Uterus (tissue), 4 donors: ENCODE measurements at places on chromosomes 11 and 22.

GRCh38 chr11:124745835-124746620 lies 6.0 kb downstream of the VSIG2 start:
- peak overlapping the region; percentile 11 for H3K4me3 ChIP-seq
- DNase-seq = no peak
- no peaks in the 10 kb centered on the region for H3K4me1 ChIP-seq
- no peak overlapping the region for H3K27ac ChIP-seq
- H3K36me3 ChIP-seq = no peaks in the 10 kb centered on the region

- no peaks in the 10 kb centered on the region for H3K4me1 ChIP-seq
- no peak overlapping the region for H3K27ac ChIP-seq
- DNase-seq = no peak
- H3K27me3 ChIP-seq = no peaks in the 10 kb centered on the region
Observed at GRCh38 chr11:87031433-87032170, 6.1 kb upstream of the TMEM135 start.

GRCh38 chr22:29275819-29276565 lies 7.9 kb downstream of the EWSR1 start:
- no peak overlapping the region for H3K27ac ChIP-seq
- no peaks in the 10 kb centered on the region for H3K27me3 ChIP-seq
- no peak for DNase-seq
- H3K36me3 ChIP-seq = no peaks in the 10 kb centered on the region

DNA sequence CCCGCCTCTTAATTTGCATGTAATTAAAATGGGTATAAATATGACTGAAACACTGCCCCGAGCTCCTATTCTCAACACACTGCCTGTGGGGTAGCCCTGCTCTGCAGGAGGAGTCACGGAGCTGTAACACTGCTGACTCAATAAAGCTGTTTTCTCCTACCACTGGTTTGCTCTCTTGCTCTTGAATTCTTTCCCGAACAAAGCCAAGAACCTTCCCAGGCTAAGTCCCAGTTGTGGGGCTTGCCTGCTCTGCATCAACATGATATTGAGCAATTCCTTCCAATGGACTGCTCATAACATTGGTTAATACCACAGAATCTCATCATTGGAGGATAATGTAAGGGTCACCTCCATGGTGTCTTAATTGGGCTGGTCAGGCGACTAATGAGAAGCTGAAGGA lies 114.4 kb downstream of the FBXO7 start:
- H3K27me3 ChIP-seq = no peaks in the 10 kb centered on the region
- no peaks in the 10 kb centered on the region for H3K4me1 ChIP-seq
- no peaks in the 10 kb centered on the region for H3K36me3 ChIP-seq
- peak overlapping the region; percentile 62 for H3K27ac ChIP-seq

DNA sequence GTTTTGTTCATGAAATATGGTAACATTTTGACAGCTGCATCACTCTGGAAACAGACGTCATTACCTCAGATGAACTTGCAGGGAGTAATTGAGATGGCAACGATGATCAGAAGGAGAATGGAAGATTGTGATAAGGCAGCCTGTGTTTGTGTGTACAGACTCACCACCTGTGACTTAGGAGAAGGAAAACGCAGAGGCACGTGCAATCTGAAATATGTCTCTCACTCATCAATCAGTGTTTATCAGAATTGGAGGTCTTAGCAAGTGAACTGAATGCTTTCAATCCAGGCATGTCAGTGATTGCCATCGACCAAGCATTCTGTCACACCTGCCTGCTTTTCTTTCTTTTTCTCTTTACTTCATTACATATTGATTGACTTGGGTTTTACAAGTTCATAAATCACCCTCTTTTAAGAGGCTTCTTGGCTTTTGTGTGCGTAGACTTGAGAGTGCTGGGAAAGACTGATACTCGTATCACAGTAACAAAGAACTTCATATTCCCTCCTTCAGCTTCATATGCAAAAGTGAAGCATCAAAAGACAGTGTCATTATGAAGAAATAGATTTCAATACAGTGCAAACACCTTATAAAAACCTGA lies 24.6 kb downstream of the FAT3 start:
- H3K4me1 ChIP-seq = no peaks in the 10 kb centered on the region

GRCh38 chr11:44475114-44475686 lies 90.3 kb upstream of the CD82 start:
- no peaks in the 10 kb centered on the region for H3K27me3 ChIP-seq
- no peak for DNase-seq
- H3K36me3 ChIP-seq = no peaks in the 10 kb centered on the region
- no peaks in the 10 kb centered on the region for H3K4me1 ChIP-seq

DNA sequence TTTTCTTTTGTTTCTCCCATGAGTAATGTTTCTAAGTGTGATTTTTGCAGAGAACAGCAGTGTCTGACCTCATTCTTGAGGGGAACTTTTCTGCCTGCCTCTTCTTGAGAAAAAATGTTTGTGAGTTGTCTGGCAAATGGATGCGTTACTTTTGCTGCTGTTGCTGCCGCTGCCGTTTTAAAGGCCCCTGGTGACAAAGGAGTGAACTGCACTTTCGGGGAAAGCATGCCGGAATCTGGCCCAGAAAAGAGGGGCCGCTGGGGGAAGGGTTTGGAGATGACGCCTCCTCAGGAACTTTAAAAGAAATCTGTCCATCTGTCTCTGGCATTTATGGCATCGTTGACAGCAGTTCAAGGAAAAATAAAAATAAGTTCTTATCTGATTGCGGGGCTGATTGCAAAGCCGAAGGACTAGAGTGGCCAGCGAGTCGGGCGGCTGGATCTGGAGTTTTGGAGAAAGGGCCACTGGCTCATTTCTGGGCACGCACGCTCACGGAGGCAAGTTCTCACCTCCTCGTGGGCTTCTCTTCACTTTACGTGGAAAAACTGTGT lies 16.5 kb downstream of the ZBTB16 start:
- peak; percentile 52 for DNase-seq
- no peaks in the 10 kb centered on the region for H3K27me3 ChIP-seq
- H3K4me3 ChIP-seq = peak overlapping the region; percentile 14
- H3K36me3 ChIP-seq = no peaks in the 10 kb centered on the region
- peak overlapping the region; percentile 89 for H3K27ac ChIP-seq
- peaks cover 24% of the 10 kb centered on the region for H3K4me1 ChIP-seq

- H3K27ac ChIP-seq = peak overlapping the region; percentile 81
- peak; percentile 43 for DNase-seq
- H3K4me3 ChIP-seq = no peak overlapping the region
- peaks cover 10% of the 10 kb centered on the region for H3K4me1 ChIP-seq
- H3K27me3 ChIP-seq = no peaks in the 10 kb centered on the region
- no peaks in the 10 kb centered on the region for H3K36me3 ChIP-seq
Observed at GRCh38 chr11:8067929-8068575, 13.0 kb upstream of the TUB start.

- H3K36me3 ChIP-seq = no peaks in the 10 kb centered on the region
- H3K27ac ChIP-seq = no peak overlapping the region
- DNase-seq = no peak
Observed at GRCh38 chr11:118243993-118244762, 8.0 kb downstream of the MPZL3 start.

GRCh38 chr11:99571094-99571493 lies 550.3 kb downstream of the CNTN5 start:
- no peaks in the 10 kb centered on the region for H3K36me3 ChIP-seq
- H3K27ac ChIP-seq = no peak overlapping the region
- H3K4me1 ChIP-seq = no peaks in the 10 kb centered on the region
- H3K4me3 ChIP-seq = no peak overlapping the region
- no peak for DNase-seq

DNA sequence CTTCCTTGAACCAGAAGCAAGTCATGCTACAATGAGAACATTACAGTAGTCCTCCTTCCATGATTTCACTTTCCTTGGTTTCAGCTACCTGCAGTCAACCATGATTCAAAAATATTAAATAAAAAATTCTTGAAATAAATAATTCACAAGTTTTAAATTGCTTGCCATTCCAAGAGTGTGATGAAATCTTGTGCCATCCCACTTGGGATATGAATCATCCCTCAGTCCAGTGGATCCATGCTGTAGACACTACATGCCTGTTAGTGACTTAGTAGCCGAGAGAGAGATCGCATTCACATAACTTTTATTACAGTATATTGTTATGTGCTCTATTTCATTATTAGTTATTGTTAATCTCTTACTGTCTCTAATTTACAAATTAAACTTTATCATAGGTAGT lies 6.0 kb downstream of the HOATZ start:
- H3K27ac ChIP-seq = no peak overlapping the region
- no peaks in the 10 kb centered on the region for H3K4me1 ChIP-seq
- H3K4me3 ChIP-seq = no peak overlapping the region
- no peaks in the 10 kb centered on the region for H3K27me3 ChIP-seq
- H3K36me3 ChIP-seq = no peaks in the 10 kb centered on the region

DNA sequence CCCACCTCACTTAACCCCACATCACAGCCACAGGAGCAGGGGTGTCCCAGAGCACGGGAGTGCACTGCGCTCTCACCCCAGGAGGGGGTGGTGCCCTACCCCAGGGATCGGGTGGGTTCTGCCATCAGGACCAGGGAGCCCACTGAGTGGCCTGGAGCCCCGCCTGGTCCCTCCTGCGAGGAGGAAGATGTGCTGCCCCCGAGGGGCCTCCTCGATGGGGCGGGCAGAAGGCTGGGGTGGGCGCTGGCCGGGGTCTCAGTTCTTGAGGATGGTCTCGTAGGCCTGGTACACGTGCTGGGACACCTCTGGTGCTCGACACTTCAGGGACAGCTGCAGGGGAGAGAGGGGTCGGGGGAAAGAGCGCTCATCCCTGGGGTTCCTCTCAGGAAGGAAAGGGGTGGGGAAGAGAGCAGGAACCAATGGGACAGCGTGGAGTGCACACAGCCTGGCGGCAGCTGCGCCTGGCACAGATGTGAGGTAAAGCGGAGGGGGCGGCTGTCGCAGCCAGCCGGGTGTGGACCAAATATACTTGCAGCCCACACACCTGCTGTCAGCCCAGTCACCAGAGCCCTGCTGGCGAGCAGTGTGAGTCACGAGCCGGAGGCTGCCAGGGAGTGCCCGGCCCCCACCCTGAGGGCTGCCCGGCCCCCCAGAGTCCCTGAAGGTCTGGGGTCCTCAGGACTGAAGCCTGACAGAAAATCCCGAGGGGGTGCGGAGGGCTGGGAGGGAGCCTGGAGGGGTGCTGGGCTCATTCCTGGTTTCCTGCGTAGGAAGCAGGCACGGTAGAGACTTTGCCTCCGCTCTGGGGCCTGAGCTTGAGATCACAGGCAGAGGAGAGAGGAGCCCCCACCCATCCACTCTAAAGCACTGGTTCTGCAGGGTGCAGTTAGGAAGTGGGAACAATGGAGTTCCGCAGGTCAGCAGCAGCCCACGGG lies 13.3 kb upstream of the RASL10A start:
- no peak overlapping the region for H3K4me3 ChIP-seq
- H3K4me1 ChIP-seq = no peaks in the 10 kb centered on the region
- no peak overlapping the region for H3K27ac ChIP-seq
- no peaks in the 10 kb centered on the region for H3K27me3 ChIP-seq

DNA sequence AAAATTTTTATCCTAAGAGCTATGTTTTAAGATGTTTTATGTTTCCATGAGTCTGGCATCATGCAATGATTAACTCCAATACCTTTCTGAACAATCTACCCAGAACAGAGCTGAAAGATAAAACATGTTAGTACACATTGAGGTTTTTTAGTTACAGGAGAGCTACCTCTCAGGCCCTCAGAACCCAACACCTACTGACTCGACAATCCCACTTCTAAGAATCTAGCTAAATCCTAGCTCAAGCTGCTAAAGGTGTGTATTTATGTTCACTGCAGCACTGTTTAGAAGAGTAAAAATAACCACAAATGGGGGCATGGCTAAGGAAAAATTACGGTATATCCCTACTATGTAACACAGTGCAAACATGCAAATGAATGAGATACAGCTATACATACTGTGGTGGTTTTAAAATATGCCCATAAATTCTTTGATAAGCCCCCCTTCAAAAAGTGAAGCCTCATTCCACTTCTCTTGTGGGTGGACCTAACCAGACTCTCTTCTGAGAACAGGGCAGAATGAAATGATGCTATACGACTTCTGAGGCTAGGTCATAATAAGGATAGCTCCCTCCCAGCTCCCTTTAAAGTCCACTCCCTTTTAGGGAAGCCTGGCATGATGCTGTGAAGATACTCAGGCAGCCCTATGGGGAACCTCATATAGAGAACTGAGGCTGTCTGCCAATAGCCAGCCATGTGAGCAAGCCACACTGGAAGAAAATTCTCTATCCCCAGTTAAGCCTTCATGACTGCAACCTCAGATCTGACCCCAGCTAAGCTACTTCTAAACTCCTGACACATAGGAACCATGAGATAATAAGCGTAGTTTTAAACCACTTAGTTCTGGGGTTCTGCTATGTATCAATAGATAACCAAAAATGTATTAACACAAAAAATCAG lies 29.5 kb downstream of the TMEM123 start:
- H3K4me1 ChIP-seq = no peaks in the 10 kb centered on the region
- H3K4me3 ChIP-seq = no peak overlapping the region
- H3K27me3 ChIP-seq = no peaks in the 10 kb centered on the region

DNA sequence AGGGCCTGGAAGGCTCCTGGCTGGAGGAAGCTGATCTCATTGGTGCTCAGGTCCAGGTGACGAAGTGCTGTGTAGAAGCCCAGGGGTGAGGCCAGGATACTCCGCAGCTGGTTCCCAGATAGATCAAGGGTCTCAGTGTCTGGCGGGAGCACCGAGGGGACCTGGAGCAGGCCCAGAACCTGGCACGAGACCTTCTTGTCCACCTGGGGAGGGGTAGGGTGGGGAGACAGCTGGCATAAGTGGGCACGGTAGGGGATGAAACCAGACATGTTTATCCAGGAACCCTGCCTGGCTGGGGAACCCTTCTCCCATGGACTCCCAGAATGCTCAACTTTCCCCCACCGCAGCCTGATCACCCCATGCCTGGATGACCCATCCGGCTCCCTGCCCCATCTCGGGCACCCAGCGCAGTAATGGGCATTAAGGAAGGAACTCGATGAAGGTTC lies 9.2 kb downstream of the LRRC32 start:
- H3K36me3 ChIP-seq = no peaks in the 10 kb centered on the region
- DNase-seq = no peak
- H3K27me3 ChIP-seq = no peaks in the 10 kb centered on the region
- no peaks in the 10 kb centered on the region for H3K4me1 ChIP-seq
- no peak overlapping the region for H3K27ac ChIP-seq
- no peak overlapping the region for H3K4me3 ChIP-seq
